ENCODE measurements at places on chromosomes 4 and X. TPM values are rescaled to one million over a fixed set of nuclear protein-coding genes. Genes with fewer than 3 reads are reported as not detected.

The F11 gene
- 0.06 TPM for polyA plus RNA-seq

The RASSF6 gene
- polyA plus RNA-seq = 0.95 TPM

GRCh38 chrX:1903236-1903935 lies 288.5 kb downstream of the ASMT start:
- H3K27me3 ChIP-seq = peaks cover 3% of the 10 kb centered on the region
- no peaks in the 10 kb centered on the region for H3K4me1 ChIP-seq
- no peak overlapping the region for H3K4me3 ChIP-seq
- DNase-seq = no peak

The SLC10A6 gene
- polyA plus RNA-seq = not detected

DNA sequence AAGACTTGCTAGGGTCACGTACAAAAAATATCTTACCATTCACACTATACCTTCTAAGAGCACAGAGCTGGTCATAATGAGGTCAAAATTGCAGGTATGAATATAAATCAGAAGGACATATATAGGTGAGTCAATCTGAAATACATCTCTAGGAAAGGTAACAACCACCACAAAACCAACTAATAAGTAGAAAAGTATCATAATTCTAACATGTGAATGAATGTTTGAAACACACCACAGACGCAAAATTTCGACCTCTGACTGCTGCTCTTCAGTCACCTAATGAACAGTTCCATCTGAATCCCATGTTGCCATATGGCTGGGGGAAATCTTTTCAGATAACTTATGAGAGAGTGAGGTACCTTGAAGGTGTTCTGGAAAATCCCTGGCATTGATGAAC lies 22.1 kb downstream of the STAP1 start:
- no peak for DNase-seq
- H3K27ac ChIP-seq = peak overlapping the region; percentile 89
- H3K27me3 ChIP-seq = no peaks in the 10 kb centered on the region
- no peak overlapping the region for H3K4me3 ChIP-seq
- H3K4me1 ChIP-seq = peaks cover 40% of the 10 kb centered on the region
